Panc1 (cell line): ENCODE measurements at places on chromosomes 1 and 21.
A peak's percentile ranks its signal among the peaks of the same experiment; 100 is the strongest.

DNA sequence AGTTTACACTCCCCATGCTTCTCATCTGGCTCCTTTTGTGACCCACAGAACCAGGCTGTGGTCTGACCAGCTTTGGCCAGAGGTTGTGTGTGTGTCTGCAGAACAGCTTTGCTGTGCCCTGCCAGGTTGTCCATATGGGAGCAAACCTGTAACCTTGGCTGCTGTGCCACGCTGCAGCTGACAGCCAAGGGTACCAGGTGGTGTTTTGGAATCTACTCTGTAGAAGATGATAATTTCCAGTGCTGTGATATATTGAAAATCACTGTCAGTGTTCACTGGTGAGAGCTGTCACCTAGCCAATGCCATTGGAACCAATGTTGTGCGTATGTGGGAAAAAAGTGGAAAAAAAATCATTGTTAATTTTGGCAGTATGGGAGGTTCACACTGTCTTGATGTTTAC lies 18.2 kb downstream of the CENPF start:
- DNase-seq, result no peak

GRCh38 chr1:233189526-233189925 lies 106.0 kb downstream of the PCNX2 start:
- no peak for DNase-seq

GRCh38 chr1:42779725-42780124 lies 5.1 kb upstream of the TMEM269 start:
- no peak for DNase-seq

GRCh38 chr1:18955441-18956192 lies 859 bp downstream of the IFFO2 start:
- DNase-seq, result no peak

DNA sequence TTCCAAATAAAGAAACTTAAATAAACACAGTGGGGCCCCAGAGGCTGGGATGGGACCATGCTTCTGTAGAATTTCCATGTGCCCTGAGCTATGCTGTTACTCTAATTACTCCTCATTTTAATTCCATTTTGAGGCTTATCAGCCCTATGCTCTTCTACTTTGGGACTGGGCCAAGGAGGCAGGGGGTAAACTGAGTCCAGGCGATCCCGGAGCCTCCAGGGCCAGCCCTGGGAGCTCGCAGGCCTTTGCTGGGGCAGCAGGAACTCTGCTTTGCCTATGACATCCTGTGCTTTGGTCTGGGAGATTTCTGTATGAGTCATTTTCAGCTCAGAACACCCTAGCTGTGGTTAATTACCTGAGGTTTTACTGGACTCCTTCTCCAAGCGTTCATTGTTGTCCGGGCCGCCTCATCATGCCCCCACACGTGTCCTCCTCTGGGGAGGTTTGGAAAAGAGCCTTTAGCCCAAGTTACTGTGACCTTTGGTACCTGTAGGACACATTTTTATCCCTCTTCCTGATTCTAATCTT lies 95.7 kb downstream of the RHOU start:
- DNase-seq, result peak; percentile 28

GRCh38 chr1:213724640-213725536 lies 262.9 kb upstream of the PROX1 start:
- DNase-seq, result no peak

DNA sequence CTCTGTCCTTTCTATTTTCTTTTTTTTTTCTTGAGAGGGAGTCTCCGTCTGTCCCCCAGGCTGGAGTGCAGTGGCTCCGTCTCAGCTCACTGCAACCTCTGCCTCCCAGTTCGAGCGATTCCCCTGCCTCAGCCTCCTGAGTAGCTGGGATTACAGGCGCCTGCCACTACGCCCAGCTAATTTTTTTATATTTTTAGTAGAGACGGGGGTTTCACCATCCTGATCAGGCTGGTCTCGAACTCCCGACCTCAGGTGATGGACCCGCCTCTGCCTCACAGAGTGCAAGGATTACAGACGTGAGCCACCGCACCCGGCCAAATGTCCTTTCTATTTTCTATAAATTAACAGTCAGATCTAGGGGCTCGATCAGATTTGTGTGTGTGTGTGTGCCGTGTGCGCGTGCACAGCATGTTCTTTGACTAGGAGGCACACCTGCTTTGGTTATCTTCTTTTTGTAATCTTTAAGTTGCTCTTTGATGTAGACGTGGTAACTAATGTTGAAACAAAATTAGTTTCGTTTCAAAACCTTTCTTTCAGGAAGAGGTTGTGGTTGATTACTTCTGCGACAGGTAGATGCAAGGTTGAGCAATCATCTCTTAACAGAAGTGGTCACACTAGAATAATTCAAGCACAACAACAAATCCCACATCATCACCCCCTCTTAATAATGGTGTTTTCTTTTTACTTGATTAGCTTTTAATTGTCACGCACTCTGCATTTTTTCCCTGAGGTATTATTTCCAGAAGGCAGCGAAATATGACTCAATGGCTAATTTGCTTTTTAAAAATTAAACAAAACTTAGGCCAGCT lies 779 bp upstream of the DEGS1 start:
- DNase-seq, result no peak

DNA sequence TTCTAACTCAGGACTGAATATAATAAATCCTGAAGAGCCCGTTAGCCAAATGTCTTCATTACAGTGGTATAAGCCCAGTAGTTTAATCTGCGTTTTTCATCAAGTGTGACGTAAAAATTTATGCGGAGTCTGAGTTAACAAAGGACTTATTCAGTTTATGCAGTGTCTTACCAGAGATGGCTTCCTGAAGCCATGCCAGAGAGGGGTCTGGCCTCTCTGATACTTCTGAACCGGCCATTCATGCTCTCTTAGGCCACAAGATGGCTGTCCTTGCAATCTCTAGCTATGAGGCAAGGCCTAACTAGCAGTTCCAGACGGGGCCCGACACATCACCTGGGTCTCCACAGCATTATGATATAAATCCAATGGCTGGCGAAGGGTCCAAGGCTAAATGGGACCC lies 101.4 kb downstream of the TEX35 start:
- no peak for DNase-seq

GRCh38 chr1:232249339-232249738 lies 380.6 kb downstream of the SIPA1L2 start:
- DNase-seq, result no peak

GRCh38 chr21:37422382-37422781 lies 55.8 kb downstream of the DYRK1A start:
- no peak for DNase-seq

DNA sequence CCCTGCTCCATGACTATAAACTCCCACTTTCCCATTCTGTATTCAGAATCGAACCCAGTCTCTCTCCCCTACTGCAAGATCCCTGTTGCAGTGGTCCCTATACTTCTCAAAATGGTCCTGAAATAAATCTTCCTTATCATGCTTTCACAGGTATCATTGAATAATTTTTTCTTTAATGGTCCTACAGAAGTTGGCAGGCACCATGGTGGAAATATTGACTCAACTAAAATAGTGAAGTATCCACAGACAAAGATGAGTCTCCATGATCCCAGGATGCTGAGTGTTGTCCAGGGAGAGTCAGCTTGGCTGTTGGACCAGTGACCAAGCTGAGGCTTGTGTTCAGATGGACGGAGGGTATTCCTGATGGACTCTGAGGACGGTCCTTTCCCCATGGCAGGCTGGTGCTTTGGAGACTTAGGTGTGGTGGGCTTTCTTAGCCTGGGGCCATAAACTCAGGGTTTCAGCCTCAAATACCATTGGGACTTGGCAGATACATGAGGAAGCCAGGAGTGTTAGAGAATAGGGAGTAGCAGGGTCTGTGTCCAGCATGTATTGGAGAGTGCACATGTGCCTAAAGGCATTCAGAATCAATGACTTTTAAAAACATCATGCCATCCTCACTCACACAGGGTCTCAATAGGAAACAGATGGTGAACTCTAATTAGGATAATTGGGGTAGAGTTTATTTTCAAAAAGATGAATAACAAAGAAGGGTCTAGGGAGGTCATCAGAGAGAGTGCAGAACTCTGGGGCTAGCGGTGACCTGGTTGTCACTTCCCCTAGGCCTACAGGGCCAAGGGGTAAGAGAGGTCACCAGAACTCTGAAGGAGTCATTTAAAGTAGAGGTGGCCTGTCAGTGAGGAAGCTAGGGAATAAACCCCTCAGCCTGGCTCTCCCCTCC lies 19.8 kb downstream of the TINAGL1 start:
- DNase-seq, result no peak

- no peak for DNase-seq
Measured at GRCh38 chr1:7036386-7036785, 251.1 kb downstream of the CAMTA1 start.

GRCh38 chr1:219340796-219341195 lies 167.1 kb downstream of the LYPLAL1 start:
- no peak for DNase-seq
